ENCODE measurements at places on chromosomes 6 and 20. TPM values are rescaled to one million over a fixed set of nuclear protein-coding genes. Genes with fewer than 3 reads are reported as not detected.

PTK6 gene
- polyA plus RNA-seq = 0.10 TPM

SEMG1 gene
- polyA plus RNA-seq = not detected

- no peak for DNase-seq
- H3K4me3 ChIP-seq = no peak overlapping the region
- H3K27me3 ChIP-seq = no peaks in the 10 kb centered on the region
- H3K4me1 ChIP-seq = no peaks in the 10 kb centered on the region
- no peaks in the 10 kb centered on the region for H3K36me3 ChIP-seq
Measured at GRCh38 chr6:162602759-162603158, 124.8 kb downstream of the PRKN start.

DNA sequence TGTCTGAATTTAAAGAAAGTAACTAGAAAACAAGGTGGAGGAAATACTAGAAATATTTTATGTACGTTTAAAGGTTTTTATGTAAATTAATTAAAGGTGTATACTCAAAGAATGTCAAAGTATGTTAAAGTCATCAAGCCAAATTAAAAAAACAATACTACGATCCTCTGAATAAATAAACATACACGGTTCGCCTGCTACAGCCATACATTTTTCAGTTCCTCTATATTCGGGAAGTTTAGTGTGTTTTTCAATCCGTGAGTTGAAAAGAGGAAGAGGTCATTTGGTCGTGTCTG, 626 bp downstream of the STX7 start:
- no peak for DNase-seq
- no peaks in the 10 kb centered on the region for H3K27me3 ChIP-seq
- peak overlapping the region; percentile 63 for H3K27ac ChIP-seq
- no peaks in the 10 kb centered on the region for H3K36me3 ChIP-seq
- H3K4me3 ChIP-seq = peak overlapping the region; percentile 61

GRCh38 chr6:142413111-142413510, 111.3 kb downstream of the ADGRG6 start:
- H3K4me3 ChIP-seq = no peak overlapping the region
- no peak for DNase-seq
- no peaks in the 10 kb centered on the region for H3K36me3 ChIP-seq
- no peak overlapping the region for H3K27ac ChIP-seq
- H3K4me1 ChIP-seq = no peaks in the 10 kb centered on the region
- no peaks in the 10 kb centered on the region for H3K27me3 ChIP-seq

DNA sequence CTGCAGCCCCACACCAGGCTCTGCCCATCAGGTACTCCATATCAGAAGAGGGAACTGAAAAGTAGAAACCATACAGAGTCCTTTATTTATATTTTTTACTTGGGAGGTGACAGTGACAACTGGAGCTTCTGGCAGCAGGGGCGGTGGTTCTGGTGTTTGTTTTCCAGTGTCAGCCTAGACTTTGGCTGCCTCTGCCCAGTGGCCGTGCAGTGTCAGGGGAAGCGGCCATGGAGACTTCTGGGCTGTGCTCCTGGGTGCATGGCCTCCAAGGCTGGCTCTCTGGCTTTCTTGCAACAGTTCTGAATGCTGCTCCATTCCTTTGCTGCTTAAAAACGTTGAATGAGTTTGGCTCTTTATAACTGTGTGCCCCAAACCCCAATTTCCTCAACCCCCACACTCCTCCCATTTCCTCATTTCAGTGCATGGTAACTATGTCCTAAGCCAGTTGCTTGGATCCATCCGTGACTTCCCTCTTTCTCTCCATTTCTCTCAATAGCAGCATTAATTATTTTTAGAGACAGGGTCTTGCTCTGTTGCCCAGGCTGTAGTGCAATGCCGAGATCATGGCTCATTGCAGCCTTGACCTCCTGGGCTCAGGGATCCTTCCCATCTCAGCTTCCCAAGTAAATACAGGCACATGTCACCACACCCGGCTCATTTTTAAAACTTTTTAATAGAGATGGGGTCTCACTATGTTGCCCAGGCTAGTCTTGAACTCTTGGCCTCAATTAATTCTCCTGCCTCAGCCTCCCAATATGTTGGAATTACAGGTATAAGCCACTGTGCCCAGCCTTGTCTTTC, 141.1 kb upstream of the SGK1 start:
- no peak overlapping the region for H3K27ac ChIP-seq
- H3K4me3 ChIP-seq = no peak overlapping the region
- H3K27me3 ChIP-seq = peaks cover 1% of the 10 kb centered on the region
